Naive B cell (primary cell): ENCODE measurements at places on chromosomes 7 and 10. TPM values are rescaled to one million over a fixed set of nuclear protein-coding genes. Genes with fewer than 3 reads are reported as not detected.

DNA sequence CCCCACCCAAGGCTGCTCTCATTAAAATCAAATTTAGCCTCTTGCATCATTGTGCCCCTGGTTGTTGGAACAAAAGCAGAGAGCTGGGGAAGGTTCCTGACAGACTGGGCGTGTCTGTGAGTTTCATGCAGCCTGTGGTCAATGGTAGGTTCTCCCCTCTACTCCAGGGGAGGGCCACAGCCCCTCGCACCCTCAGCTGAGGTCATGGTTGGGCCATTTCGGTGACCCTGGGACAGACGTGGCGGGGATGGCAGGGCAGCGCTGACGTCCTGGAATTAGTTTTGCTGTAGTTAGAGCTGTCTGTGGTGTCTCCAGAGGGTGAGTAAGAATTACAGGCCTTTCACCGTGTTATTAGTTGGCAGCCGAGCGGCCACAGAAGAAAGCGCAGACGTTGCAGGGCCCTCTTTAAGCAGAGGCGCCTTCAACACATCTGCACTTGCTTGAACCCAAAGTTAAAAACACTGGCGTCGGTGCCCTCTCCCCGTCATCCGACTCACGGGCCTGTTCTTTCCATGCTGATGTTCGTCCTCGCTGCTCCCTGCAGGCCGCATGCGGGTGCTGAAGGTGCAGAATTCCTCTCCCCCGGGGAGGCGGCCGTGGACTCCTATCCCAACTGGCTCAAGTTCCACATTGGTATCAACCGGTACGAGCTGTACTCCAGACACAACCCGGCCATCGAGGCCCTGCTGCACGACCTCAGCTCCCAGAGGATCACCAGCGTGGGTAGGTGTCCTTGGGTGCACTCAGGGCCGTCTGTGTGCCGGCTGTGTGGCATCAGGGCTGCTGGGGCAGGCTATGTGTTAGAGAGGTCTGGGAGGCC lies 2.8 kb downstream of the FAM20C start:
- no peaks in the 10 kb centered on the region for H3K36me3 ChIP-seq
- H3K27me3 ChIP-seq: peaks cover 50% of the 10 kb centered on the region
- no peak overlapping the region for H3K4me3 ChIP-seq
- no peak overlapping the region for H3K27ac ChIP-seq
- H3K4me1 ChIP-seq: no peaks in the 10 kb centered on the region
- DNase-seq: no peak

DNA sequence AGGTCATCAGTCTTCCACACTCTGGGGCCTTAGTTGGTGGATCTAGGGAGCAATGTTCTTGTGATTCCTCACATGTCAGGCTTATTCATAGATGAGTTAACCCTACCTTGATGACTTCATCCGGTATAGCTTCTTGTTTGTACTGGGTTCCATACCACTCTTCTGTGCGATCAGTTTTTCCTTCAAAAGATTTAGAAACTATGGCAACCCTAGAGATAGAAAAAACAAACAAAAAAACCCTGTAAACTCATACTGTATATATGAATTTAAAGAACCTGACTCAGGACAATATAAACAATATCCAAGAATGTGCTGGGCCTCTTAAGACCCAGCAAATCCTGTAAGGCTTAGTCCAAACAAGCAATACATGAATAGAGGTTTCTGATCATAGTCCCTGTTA lies 83.5 kb downstream of the IDE start:
- H3K4me1 ChIP-seq: no peaks in the 10 kb centered on the region
- peaks cover 18% of the 10 kb centered on the region for H3K36me3 ChIP-seq
- no peaks in the 10 kb centered on the region for H3K27me3 ChIP-seq
- DNase-seq: no peak
- no peak overlapping the region for H3K4me3 ChIP-seq

- DNase-seq: no peak
- no peaks in the 10 kb centered on the region for H3K36me3 ChIP-seq
- H3K4me1 ChIP-seq: no peaks in the 10 kb centered on the region
- no peaks in the 10 kb centered on the region for H3K27me3 ChIP-seq
- H3K4me3 ChIP-seq: no peak overlapping the region
Observed at GRCh38 chr7:110442381-110442837, 648.5 kb upstream of the LRRN3 start.

DNA sequence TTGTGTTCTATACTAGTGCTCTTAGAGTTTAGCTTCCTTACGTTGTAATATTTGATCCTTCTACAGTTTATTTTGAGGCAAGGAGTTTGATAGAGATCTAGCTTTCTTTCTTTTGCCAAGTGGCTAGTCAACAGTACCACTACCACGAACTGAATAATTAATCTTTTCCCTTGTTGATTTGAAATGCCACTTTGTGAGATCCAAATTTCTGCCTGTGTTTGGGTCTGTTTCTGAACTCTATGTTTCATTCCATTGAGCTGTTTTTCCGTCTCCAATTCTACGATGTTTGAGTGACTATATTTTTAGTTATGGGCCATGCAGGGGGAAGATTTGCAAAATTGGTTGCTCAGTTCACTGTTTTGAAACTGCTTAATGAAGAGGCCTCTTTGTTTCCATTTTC lies 134.7 kb downstream of the KIAA1217 start:
- no peak for DNase-seq
- no peak overlapping the region for H3K4me3 ChIP-seq
- H3K36me3 ChIP-seq: no peaks in the 10 kb centered on the region
- peaks cover 6% of the 10 kb centered on the region for H3K27me3 ChIP-seq
- H3K4me1 ChIP-seq: no peaks in the 10 kb centered on the region

GRCh38 chr7:74002474-74003017 lies 25.4 kb upstream of the ELN start:
- H3K4me1 ChIP-seq: peaks cover 5% of the 10 kb centered on the region
- peaks cover 11% of the 10 kb centered on the region for H3K27me3 ChIP-seq
- no peaks in the 10 kb centered on the region for H3K36me3 ChIP-seq
- no peak for DNase-seq
- no peak overlapping the region for H3K4me3 ChIP-seq
- no peak overlapping the region for H3K27ac ChIP-seq

DNA sequence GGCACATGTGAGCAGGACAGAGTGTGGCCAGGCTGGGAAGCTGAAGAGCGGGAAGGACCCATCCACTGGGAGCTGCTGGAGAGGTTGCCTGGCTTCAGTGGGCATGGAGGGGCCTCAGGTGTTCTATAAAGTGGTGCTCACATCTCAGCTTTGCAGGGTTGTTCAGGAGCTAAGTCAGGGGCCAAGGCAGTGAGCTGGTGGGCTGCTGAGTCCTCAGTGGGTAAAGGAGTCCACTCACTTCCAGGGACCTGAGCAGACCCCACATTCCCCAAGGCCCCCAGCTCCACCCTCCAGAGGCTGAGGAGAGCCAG lies 28.8 kb upstream of the C10orf53 start:
- no peak for DNase-seq
- H3K27ac ChIP-seq: no peak overlapping the region
- peaks cover 11% of the 10 kb centered on the region for H3K4me1 ChIP-seq
- no peak overlapping the region for H3K4me3 ChIP-seq
- no peaks in the 10 kb centered on the region for H3K36me3 ChIP-seq
- peaks cover 14% of the 10 kb centered on the region for H3K27me3 ChIP-seq

DNA sequence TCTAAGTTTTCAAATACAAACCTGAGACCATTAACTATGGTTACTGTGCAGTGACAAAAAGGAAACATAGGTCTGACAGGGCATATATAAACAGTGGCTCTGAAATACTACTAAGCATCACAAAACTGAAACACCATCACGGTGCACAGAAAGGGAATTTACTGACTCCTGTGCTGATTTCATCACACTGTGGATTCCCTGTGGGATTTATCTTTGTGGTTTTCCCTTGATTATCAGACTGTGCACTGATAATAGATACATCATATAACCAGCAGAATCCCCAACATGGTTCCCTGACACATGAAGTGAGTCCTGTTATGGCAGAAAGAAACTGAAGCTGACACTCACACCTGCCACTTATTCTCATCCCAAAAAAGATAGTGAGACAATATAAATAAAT lies 676.3 kb upstream of the KCND2 start:
- no peaks in the 10 kb centered on the region for H3K36me3 ChIP-seq
- no peaks in the 10 kb centered on the region for H3K4me1 ChIP-seq
- no peaks in the 10 kb centered on the region for H3K27me3 ChIP-seq
- no peak overlapping the region for H3K4me3 ChIP-seq

TUBAL3 gene
- not detected for polyA plus RNA-seq

DNA sequence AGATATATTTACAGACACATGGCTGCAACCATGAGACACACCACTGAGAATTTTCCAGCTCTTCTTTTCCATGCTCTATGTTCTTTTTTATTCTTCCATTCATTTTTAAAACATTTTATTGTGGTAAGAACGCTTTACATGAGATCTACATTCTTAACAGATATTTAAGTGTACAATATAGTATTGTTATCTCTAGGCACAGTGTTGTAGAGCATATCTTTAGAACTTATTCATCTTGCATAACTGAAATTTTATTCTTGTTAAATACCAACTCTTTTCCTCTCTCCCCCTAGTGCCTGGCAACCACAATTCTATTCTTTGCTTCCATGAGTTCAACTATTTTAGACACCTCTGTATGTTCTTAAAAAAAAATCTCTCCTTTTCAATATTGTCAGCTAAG lies 67.1 kb upstream of the HABP2 start:
- peaks cover 4% of the 10 kb centered on the region for H3K27me3 ChIP-seq
- no peak for DNase-seq
- no peaks in the 10 kb centered on the region for H3K36me3 ChIP-seq
- H3K27ac ChIP-seq: no peak overlapping the region
- H3K4me1 ChIP-seq: no peaks in the 10 kb centered on the region

DNA sequence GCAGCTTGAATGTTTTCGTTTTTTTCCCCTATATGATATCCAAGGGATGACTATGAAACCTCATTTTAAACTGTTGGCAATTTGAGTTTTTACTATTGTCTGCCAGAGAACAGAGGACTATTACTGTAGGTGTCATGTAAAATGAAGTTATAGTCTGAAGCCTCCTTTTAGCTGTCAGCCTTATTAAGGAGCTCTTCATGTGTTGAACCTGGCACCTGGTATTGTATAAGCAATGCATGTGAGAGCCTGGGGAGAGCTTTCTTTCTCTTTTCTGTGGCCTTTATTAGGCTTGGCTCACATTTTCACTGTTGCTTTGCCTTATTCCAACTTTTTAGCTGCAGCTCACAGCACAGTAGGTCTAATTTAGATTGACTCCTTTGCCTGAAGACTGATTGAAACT lies 119.1 kb upstream of the FOXP2 start:
- no peak for DNase-seq
- H3K36me3 ChIP-seq: no peaks in the 10 kb centered on the region
- no peak overlapping the region for H3K27ac ChIP-seq
- no peaks in the 10 kb centered on the region for H3K4me1 ChIP-seq
- H3K4me3 ChIP-seq: no peak overlapping the region
- no peaks in the 10 kb centered on the region for H3K27me3 ChIP-seq

- no peak for DNase-seq
- no peak overlapping the region for H3K4me3 ChIP-seq
- no peaks in the 10 kb centered on the region for H3K36me3 ChIP-seq
- H3K27me3 ChIP-seq: no peaks in the 10 kb centered on the region
- H3K4me1 ChIP-seq: peaks cover 68% of the 10 kb centered on the region
- peak overlapping the region; percentile 15 for H3K27ac ChIP-seq
Observed at GRCh38 chr7:28005075-28005846, 175.3 kb downstream of the JAZF1 start.

HHEX gene
- polyA plus RNA-seq: 140 TPM

GRCh38 chr7:127447326-127447945 lies 54.9 kb upstream of the ZNF800 start:
- H3K36me3 ChIP-seq: no peaks in the 10 kb centered on the region
- peaks cover 3% of the 10 kb centered on the region for H3K4me1 ChIP-seq
- H3K27me3 ChIP-seq: peaks cover 52% of the 10 kb centered on the region
- DNase-seq: peak; percentile 73
- peak overlapping the region; percentile 41 for H3K27ac ChIP-seq
- H3K4me3 ChIP-seq: no peak overlapping the region

AQP1 gene
- not detected for polyA plus RNA-seq

DNA sequence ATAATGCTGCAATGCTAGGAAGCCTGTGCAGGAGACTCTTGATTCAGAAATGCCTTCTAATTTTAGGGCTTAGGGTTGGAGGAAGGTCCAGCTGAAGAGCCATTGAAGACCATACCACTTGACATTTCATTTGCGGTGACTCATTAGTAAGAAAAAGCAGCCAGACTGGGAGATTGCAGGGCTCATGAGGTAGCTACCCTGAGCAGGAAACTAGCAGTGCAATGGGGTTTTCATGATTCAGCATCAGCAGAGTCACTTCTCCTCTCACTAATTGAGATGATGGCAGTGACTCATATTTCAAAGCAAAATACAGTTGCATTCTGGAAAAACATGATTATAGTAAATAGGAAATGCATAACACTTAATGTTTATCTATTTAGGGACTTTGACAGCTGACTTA lies 434.1 kb downstream of the DNAJB9 start:
- H3K27ac ChIP-seq: no peak overlapping the region
- H3K4me3 ChIP-seq: no peak overlapping the region
- no peaks in the 10 kb centered on the region for H3K27me3 ChIP-seq
- H3K4me1 ChIP-seq: no peaks in the 10 kb centered on the region
- H3K36me3 ChIP-seq: no peaks in the 10 kb centered on the region

GRCh38 chr10:96188421-96188820 lies 58.3 kb downstream of the ZNF518A start:
- no peak overlapping the region for H3K27ac ChIP-seq
- no peak overlapping the region for H3K4me3 ChIP-seq
- peaks cover 3% of the 10 kb centered on the region for H3K4me1 ChIP-seq
- peaks cover 61% of the 10 kb centered on the region for H3K36me3 ChIP-seq
- DNase-seq: no peak

GRCh38 chr10:11378835-11379234 lies 232.6 kb downstream of the USP6NL start:
- H3K27me3 ChIP-seq: peaks cover 14% of the 10 kb centered on the region
- no peak for DNase-seq
- H3K4me1 ChIP-seq: peaks cover 2% of the 10 kb centered on the region
- no peak overlapping the region for H3K4me3 ChIP-seq
- H3K36me3 ChIP-seq: no peaks in the 10 kb centered on the region
- no peak overlapping the region for H3K27ac ChIP-seq

GRCh38 chr7:96979551-96980276 lies 25.6 kb upstream of the DLX6 start:
- H3K27ac ChIP-seq: no peak overlapping the region
- H3K27me3 ChIP-seq: peaks cover 30% of the 10 kb centered on the region
- H3K4me3 ChIP-seq: no peak overlapping the region
- no peaks in the 10 kb centered on the region for H3K36me3 ChIP-seq
- H3K4me1 ChIP-seq: no peaks in the 10 kb centered on the region

MYL7 gene
- not detected for polyA plus RNA-seq

TCAF2 gene
- 4.4 TPM for polyA plus RNA-seq

MYL10 gene
- polyA plus RNA-seq: not detected

TMEM139 gene
- polyA plus RNA-seq: not detected

DNA sequence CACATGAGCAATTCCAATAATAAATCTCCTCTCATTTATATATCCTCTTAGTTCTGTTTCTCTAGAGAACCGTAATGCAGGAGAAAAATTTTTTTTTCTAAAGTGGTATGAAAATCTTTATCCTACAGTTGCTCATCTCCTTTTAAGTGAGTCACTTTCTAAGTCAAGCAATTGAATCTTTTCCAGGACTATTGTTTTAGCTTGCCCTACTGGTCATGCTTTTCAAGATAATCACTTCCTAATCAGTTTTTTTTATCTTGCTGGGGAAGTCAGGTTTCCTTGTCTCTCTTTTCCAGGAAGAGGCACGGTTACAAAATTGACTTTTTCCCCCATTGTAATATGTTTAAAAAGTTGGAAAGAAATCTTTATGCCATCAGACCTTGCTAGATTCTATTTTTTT lies 44.0 kb downstream of the INPP5F start:
- peaks cover 14% of the 10 kb centered on the region for H3K36me3 ChIP-seq
- no peak for DNase-seq
- no peaks in the 10 kb centered on the region for H3K27me3 ChIP-seq
- peak overlapping the region; percentile 69 for H3K27ac ChIP-seq
- H3K4me1 ChIP-seq: peaks cover 25% of the 10 kb centered on the region
- no peak overlapping the region for H3K4me3 ChIP-seq

NPFFR1 gene
- not detected for polyA plus RNA-seq

CALHM3 gene
- not detected for polyA plus RNA-seq

PRLHR gene
- polyA plus RNA-seq: not detected
